ENCODE measurements at places on chromosomes 2 and 18.

DNA sequence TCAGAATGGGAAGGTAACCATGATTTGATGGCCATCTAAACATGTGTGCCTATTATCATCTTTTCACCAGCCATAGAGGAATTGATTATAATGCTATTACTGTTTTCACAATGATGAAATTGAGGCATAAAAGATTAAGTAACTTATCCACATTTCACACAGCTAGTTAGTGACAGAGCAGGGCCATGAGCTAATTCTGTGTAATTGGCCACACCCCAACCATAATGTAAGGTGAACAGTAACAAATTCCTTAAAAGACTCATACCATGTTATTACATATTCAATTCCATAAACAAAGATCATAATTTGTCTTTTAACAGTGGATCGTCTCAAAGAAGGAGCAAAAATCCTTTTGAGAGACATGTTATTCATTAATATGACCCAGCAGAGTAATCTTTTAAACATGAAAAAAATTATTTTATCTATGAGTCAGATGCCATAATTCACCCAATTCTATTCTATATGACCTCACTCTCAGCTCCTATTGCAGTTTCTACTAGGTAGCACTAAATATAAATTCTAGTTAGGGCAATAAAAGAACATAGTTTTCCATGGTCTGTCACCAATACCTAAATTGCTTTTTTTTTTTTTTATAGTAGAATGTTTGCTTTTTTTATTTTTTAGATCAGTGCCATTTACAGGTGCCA, 475.8 kb upstream of the SLC39A10 start:
- DNase-seq: no peak

GRCh38 chr2:200406379-200406778, 99.9 kb downstream of the SPATS2L start:
- DNase-seq: no peak

DNA sequence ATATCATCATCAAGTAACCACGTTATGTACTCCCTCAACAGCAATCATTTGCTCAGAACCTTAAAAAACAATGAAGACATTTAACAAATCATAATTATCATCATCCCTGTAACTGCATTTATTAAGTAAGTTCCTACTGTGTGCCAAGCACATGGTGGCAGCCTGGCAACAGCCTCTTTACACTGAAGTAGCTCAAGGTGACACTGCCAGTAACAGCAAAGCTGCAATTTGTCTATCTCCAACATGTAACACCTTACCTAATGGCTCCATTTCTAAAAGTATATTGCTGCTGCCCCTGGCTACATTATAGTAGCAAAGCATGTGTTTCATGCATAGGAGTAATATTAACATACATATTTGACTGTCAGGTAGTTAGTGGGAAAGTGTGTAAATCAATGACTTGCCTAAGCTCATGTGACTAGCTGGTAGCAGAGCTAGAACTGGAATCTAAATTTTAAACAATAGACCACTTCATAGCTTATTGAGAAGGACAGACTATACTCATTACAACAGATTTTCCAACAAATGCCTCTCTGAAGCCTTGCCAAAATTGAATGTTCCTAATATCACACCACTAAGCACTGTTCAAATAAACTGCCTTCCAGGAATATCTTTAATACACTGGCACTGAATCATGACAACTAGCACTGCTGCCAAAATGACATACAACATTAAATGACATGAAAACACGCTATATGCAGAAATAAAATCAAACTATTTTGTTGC, 86.7 kb downstream of the L3MBTL4 start:
- no peak for DNase-seq

- DNase-seq: no peak
Observed at GRCh38 chr18:33937270-33937816, 287.4 kb downstream of the NOL4 start.

DNA sequence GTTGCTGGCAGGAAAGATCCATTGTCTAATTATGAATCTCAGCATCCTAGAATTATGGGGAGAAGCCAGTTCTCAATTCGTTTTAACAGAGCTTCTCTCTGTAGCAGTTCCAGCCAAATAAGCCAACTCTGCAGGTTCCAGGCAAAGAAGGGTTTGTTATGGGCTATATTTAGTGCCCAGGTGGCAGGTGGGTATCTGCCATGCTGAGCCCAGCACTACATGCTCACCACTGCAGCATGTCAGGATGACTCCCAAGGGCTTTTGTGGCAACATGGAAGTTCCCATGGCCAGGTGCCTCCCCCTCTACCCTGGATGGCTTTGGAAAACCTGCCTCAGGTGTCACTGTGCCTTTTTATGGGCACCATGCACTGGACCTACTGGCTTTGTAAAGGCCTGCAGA, 137.7 kb upstream of the MSH6 start:
- DNase-seq: no peak

DNA sequence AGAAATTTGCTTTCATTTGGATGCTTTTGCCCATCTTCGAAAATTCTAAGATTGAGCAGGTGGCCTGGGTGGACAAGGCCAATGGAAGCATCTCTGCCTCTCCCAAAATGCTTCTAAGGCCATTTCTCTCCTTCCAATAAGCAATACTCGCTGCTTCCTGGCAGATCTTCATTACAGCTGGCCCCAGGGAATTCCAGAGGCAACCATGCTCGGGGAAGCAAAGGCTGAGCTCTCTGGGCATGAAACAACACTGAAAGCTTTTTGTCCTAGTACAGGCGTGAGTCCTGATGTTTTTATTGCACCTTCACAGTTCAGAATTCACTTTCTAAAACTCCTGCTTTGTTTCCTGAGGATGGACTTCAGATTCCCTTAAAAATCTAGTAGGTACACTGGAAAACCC, 11.8 kb upstream of the NEDD4L start:
- no peak for DNase-seq
